ENCODE measurements at places on chromosomes 2 and 18.

DNA sequence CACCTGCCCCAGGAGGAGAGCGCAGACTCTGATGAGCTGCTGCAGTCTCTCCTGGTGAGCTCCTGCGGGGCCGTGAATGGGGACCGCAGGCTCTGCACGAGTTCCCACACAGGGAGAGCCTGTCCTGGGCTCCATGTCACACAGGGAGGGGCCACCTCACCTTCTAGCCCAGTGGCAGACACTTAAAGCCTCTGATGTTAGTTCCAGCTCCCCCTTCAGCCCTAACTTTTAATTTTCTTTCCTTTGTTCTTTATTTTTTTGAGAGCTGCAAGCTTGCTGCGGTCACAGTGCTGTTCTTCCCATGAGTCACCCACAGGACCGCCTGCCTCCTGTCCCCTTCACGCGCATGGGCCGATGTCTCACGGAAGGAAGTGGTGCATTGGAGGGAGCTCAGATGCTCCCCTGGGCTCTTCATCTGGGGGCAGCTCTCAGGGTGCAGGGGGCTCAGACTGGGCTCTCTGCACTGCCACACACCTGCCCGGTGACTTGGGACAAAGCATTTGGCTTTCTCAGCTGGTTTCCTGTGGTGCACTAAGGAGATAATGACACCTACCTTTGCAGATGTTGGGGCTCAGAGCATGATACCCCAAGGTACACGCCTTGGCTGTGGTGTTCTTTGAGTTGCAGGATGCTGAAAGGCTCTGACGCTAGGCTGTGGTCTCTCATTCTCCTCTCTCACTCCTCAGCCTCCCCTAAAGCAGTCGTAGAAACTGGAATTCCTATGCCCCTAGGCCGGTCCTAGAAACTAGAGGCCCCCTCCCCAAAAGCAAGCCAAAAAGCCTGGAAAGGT, 37.2 kb upstream of the PXDN start:
- no peak for DNase-seq

DNA sequence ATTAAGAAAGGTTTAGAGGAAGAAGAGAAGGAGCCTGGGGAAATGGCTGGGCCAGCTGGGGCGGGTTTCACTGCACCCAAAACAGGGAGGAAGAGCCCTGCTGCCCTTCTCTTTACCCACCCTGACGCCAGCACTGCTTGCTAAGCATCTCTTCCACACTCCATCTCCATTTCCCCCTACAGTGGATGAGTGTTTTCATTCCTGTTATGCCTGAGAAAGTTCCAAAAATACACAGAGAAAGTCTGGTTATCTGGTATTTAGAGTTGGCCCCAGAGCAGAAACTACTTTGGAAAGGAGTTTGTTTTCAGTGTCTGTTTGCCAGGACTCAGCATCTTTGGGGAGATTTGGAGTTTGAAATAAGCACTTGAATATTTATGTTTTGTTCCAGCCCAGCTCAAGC, 451.0 kb downstream of the SLC4A3 start:
- DNase-seq, result no peak

GRCh38 chr2:239398521-239398921, 2.3 kb downstream of the HDAC4 start:
- DNase-seq, result no peak

DNA sequence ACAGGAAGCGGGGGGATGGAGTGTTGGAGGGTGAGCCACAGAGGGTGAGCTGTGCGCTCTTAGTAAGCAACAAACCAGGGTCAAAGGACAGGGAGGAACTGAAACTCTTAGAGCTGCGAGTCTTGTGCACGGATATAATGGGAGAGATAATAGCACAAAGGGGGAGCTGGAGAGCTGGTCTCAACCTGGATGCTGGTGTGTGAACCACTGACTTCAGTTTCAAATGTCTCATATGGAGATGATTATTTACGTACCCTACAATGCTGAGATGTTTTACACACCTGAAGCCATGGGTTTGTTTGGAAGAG, 35.9 kb downstream of the PTGR3 start:
- no peak for DNase-seq

GRCh38 chr2:6946722-6947121, 29.5 kb downstream of the RNF144A start:
- DNase-seq, result no peak

GRCh38 chr18:75395137-75395536, 32.4 kb downstream of the SMIM21 start:
- DNase-seq, result no peak

DNA sequence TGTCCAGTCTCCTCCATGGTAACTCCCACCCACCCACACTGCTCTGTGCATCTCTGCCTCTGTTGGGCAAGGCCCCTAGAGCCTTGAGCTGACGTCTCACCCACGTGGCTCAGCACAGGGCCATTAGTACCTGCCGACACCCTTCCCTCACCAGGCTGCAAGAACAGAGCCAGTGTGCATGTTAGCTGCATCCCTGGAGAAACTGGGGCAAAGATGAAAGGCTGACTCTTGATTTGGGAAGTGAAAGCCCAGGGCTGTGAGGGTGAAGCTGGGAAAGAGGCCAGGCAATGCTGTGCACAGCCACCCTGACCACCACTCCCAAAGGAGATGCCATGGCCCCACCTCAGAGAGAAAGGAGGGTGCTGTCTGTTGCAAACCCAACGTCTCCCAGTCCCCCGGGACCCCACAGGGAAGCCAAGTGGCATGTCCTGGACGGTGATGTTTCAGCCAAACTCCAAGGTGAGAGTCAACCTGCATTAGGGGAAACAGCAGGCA, 20.0 kb upstream of the HPCAL1 start:
- no peak for DNase-seq

DNA sequence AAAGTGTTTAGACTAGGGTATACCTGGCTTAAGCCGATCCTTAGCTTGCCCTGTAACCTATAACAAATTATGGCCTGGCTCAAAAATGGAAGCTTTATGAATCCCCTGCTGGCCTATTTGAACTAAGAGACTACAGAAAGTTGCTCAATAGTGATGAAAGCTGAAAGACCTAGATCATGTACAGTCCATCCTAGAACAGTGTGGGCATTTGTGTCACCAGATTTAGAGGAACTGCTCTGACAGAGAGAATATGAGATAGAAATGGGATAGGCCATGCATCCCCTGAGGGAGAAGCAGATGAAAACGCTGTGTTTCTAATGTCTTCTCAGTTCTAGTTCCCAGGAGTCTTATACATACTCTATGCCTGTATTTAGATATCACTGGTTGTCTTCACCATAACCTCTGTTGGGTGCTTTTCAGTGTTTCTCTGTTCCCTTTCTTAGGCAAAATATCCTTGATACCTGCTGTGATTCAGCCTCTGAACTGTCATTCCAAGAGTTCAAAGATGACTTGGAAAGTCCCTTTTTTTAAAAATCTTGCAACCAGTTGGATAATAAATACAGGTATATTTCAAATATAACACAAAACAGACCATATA, 246.9 kb upstream of the SLC39A10 start:
- no peak for DNase-seq

DNA sequence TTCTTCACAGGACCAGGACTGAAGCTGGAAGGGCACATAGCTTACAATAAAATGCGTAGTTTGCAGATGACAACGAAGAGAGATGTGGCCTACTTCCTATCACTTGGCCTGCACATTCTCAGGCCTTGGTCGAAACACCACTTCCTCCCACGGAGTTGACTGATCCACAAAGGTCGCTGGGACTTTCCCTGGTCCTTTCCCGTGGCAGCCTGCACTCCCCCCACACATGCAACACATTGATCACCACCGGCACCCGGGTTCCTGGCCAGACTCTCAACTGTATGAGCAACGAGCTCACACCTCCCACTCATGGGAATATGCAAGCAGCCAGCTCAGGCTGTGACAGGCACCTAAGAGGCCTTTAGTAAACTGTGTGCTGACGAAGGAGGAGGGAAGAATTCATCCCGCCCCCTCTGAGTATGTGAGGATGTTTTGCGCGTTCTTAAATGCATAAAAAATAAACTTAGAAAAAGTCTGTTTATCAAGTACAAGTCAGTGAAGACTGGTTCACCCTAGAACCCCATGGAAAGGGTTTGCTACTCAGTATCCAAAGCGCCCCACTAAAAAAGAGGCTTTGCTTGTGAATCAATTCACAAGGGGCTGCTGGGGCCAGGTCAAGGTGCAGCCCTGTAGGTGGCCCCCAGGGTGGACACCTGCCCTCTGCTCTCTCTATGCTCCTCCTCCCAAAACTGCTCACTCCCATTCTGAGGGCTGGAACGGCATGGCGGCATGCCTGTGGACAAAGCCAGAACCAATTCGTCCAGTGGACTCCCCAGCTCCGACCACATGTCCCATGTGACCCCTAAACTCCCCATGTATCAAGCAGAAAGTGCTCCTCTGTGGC, 154.3 kb downstream of the EIPR1 start:
- DNase-seq, result no peak

DNA sequence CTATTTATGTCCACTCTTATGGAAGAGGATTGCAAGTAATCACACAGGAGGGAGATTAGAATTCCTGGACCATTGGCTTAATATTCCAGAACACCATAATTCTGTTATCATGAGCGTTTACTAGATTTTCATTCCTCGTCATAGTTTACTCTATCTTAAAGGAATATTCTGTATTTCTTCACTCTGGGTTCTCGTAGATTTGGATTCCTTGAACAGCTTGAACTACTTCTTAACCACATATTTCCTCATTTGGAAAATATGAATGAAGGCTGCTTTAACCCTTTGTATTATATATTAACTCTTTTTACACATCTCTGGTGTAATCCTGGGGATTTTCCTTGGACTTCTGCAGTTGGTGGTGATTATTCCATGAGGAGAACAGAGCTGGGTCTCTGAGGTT, 46.3 kb upstream of the CCBE1 start:
- no peak for DNase-seq

DNA sequence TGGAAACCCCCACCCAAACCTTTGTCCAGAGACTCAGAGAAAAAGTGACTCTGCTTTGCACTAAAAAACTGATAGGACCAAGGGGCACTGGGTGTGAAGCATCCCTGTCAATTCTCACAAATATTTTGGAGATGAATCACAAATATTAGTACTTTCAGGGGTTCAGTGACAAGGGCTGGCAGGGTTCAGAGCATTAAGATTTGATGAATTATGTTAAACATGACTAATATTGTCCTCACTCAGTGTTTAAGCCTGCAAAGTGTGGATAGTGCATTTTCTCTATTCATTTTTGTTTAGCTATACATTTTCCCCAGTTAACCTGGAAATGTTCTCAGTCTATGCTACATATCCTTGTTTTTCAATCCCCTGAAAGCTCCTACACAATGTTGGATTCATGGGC, 65.3 kb upstream of the CCDC68 start:
- no peak for DNase-seq

- no peak for DNase-seq
These were observed 405.0 kb downstream of the XIRP2 start for GRCh38 chr2:167293172-167293781.

DNA sequence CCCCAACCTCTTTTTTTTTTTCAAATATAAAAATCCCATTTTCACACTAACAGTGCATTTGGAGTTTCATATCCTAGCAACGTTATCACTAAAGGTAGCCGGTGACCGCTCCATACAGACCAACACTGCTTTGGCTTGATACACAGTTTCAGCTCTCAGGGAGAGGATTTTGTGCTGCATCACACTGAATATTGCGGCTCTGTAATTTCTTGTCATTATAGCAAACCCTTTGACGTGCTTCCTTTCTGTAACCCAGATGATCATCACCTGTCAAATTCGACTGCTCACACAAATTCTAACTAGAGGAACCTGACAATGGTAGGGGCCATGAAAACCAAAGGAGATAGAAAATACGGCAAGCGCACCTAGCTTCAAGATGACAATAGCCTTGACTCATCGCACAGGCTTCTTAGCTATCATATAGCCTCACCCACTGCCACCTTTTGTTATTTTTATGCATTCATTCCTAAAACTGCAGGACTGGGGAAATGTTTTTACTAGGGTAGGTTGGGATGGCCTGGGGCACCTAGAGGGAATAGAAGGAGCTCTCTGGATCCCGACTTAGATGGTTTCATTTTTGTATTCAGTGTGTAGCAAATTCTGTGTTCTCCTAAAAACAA, 582.9 kb upstream of the PIK3C3 start:
- DNase-seq, result no peak

GRCh38 chr2:72034353-72035095, 113.1 kb downstream of the CYP26B1 start:
- DNase-seq, result no peak

GRCh38 chr2:56770490-56770889, 586.7 kb downstream of the CCDC85A start:
- DNase-seq, result no peak
